Right kidney (tissue), 9 donors: ENCODE measurements at places on chromosomes 6 and 20.

DNA sequence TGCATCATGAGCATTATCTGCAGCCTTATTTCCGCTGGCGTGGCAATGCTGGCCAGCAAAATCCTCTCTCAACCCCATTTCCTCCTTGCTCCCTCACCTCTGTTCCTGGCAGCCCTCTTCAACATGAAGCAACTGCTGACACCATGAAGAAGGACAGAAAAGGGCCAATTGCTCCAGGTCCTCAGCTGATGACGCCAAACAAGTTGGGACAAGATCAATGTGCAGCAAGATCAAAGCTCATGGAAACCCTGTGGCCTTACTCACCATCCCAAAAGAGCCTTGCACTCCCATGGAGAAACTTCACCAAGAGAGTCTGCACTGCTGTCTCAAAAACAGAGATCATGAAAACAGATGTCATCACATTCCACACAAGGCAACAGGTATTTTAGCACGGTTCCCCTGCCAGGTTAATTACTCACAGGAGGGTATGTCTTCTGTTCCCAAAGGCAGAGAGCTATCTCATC is 7.4 kb downstream of the GFOD1 start:
- no peak for DNase-seq

DNA sequence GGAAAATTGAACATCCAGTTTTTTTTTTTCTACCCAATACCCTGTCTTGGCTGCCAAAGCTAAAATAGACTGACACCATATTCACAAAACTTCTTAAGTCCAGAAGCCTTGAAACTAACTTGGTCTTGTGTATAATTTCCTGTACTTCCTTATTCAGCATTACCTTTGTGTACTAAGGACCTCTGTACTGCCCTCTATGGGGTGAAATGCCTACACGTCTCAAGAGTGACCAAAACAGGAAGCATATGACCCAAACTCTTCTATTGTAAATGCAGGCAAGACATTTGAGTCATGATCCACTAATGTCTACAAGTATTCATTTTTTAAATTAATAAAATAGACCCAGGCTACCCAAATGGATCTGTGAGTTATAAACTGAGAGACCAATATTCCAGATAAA is 50.4 kb downstream of the HMGCLL1 start:
- DNase-seq, result no peak

- no peak for DNase-seq
Observed at GRCh38 chr6:11055127-11055627, 11.1 kb upstream of the ELOVL2 start.

DNA sequence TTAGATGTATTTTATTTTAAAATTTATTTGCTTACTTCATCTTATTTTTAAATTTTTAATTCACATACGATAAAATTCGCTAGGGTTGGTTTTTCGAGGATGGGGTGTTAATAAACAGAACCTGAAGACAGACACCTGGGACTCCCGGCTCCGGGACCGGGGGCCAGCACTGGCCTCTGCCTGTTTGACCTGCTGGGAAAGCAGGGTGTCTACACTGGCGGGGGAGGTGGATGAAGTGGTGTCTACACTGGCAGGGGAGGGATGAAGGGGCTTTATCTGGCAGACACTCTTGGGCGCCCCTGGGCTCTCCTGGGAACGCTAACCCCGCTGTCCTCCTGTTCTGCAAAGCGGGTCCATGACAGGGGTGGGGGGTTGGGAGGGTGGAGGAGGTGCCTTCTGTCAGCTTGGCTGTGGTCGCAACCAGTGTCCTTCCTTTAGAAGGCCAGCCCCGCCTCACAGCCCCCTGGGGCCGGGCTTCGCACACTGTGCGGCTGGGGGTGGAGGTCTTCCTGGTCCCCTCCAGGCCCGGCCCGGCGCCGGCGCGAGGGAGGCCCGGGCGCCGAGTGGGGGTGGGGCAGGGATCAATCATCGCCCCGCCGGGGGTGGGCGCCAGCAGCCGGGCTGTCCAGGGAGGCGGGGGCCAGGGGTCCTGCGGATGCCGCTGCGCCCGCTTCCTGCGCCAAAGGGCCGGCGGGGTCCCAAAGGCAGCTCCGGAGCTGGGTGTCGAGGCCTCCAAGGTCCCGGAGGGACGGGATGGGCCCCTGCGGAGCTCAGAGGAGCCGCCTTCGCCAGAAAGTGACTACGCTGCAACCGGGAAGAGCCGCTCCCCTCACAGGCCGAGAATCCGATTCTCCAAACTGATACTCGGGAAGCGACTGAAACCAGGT is 1.8 kb downstream of the GATA5 start:
- no peak for DNase-seq

DNA sequence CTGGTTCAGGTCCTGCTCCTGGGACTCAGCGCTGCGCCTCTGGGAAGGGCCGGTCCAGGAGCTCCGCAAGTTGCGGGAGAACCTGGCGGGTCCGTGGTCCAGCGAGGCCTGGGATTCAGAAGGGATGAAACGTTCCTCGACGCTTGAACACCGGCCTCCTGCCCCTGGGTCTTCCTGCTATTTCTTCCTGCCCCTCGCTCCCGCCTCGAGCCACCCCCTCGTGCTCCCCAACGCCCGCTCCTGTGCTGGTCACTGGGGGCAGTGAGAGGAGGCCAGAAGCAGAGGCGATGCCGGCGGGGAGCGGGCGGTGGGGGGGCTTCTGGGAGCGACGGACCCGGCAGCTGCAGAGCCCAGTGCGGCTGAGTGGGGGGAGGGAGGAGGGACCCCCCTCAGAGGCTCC is 20.8 kb upstream of the KIF25 start:
- DNase-seq, result no peak

DNA sequence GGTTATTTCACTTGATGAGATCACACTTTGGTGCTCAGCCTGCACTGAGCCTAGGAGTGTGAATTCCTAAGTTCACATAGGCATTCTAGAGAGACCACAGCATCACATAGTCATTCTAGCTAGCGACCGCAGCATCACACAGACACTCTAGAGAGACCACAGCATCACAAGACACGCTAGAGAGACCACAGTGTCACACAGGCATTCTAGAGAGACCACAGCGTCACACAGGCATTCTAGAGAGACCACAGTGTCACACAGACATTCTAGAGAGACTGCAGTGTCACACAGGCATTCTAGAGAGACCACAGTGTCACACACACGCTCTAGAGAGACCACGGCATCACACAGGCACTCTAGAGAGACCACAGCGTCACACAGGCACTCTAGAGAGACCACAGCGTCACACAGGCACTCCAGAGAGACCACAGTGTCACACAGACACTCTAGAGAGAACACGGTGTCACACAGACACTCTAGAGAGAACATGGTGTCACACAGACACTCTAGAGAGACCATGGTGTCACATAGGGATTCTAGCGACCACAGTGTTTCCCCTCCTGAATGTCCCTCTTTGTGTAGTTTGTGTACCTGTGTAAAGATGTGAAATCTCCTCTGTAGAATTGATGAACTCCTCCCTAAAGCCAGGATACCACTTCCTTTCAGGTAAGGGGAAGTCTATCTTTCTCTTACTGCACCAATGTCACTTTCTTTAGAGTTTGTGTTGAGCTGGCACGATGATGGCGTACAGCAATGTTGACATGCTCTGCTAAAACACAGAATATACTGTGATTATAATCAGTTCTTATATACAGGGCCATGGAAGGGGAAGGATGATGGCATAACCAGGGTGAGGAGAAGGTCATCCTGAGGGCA is 169.4 kb downstream of the ZDHHC14 start:
- no peak for DNase-seq

GRCh38 chr6:83053678-83054077 is 12.0 kb downstream of the UBE3D start:
- no peak for DNase-seq

DNA sequence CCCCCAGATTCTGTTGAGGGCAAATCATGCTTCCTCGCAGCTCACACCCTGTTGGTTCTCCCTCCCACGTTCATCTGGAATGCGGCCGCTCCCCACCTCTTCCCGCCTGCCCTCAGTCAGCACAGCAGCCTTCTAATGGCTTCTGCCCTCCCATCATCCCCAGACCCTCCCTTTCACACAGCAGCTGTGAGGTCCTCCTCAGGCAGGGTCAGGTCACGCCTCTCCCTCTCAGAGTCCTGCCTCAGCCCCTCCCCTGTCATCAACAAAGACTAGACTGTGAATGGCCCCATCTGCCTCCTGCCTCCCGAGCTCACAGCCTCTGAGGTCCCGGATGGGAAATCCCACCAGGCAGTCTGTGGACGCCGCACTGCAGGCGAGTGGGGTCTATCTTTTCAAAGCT is 7.9 kb upstream of the BHLHE23 start:
- DNase-seq, result peak; percentile 46

- no peak for DNase-seq
Observed at GRCh38 chr6:30844118-30844535, 40.2 kb upstream of the DDR1 start.

- no peak for DNase-seq
Observed at GRCh38 chr6:120096696-120097260, 747.2 kb upstream of the MAN1A1 start.

DNA sequence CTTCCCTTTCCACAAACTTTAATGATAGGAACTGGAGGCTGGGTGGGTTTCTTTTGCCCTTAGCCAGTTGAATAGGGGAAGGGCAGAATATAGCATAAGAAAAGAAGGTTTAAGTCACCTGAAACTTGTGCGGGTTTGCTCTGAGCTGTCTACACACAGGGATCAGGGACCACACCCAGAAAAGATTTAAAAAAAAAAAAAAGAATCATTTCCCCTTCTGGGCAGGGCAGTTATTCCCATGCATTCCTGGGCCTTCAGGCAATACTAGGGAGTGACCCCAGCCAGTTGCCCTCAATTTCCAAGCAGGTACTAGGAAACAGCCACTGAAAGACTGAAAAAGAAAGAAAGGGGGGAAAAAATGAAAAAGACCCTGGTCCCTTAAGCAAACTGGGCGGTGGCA is 39.6 kb upstream of the HDAC2 start:
- no peak for DNase-seq

- DNase-seq, result no peak
Observed at GRCh38 chr20:47043086-47043485, 148.4 kb downstream of the EYA2 start.

GRCh38 chr20:25038591-25039015 is 19.3 kb downstream of the ACSS1 start:
- DNase-seq, result no peak

- DNase-seq, result no peak
Observed at GRCh38 chr6:16244446-16244845, 6.1 kb downstream of the GMPR start.

- no peak for DNase-seq
Observed at GRCh38 chr6:8075704-8076103, 11.5 kb upstream of the BLOC1S5 start.

GRCh38 chr6:3500262-3501014 is 43.6 kb upstream of the SLC22A23 start:
- peak; percentile 33 for DNase-seq

DNA sequence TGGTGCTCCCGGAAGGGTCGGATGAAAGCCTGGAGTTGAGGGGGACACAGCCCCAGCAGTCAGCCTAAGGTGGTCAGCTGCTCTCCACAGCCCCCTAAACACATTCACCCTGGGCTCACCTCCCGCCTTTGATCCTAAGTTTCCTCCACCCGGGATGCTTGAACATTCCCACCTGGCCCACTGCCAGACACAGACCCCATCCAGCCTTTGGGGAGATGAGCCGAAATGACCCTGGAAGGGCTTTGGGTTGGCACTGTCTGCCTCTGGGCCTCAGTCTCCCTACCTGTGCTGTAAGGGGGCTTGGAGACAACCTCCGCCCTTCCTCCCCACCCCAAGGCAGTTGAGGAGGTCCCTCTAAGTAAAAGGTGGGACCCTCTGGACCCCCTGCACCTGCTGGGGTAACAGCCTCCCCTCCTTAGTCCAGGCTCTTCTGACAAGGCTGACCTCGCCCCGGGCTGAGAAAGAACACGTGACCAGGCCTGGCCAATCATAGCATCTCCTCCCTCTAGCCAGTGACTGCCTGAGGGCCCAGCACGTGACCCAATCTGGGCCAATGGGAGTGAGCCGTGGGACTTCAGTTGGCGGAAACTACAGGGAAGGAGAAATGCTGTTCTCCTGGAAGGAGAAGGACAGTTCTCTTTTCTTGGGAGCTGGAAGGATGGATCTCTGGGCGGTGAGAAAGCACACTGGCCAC is 16.9 kb upstream of the UBE2V1 start:
- no peak for DNase-seq

DNA sequence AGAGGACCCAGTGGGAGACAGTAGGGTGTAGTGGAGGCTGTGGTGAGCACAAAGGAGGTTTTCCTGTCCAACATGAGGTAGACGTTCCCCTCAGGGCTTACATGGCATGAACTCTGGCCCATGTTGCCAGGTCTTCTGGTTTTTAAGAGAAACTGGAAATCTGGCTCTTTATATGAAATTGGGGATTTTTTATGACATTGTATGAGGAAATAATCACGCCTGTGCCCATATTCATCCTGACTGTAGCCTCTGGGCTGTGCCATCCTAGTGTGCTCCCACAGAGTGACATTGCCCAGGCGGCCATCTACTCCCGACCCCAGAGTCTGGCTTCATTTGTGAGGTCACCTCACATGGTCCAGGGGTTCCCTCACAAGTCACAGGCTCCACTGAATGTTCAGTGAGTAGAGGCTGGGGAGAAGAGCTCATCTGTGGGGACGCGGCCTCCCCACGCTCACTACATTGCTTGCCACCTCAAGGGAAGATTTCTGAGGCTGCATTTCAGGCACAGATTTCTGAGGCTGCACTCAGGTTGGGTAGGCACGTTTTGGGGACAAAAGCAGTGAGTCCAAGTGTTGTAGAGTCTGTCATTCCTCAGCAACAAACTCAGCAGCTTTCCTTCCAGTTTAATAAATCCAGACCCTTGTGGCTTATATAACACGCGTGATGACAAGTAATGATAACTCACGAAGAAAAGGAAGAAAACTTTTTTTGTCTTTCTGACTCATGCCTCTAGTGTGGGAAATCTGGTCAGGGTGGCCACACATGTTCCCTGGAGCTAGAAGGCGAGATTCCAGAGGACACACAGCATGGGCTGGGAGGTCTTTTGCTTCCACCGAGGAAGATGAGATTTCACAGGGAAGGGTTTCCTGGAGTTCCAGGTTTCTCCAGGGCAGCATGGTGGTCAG is 41.7 kb downstream of the SLC24A3 start:
- DNase-seq, result no peak

DNA sequence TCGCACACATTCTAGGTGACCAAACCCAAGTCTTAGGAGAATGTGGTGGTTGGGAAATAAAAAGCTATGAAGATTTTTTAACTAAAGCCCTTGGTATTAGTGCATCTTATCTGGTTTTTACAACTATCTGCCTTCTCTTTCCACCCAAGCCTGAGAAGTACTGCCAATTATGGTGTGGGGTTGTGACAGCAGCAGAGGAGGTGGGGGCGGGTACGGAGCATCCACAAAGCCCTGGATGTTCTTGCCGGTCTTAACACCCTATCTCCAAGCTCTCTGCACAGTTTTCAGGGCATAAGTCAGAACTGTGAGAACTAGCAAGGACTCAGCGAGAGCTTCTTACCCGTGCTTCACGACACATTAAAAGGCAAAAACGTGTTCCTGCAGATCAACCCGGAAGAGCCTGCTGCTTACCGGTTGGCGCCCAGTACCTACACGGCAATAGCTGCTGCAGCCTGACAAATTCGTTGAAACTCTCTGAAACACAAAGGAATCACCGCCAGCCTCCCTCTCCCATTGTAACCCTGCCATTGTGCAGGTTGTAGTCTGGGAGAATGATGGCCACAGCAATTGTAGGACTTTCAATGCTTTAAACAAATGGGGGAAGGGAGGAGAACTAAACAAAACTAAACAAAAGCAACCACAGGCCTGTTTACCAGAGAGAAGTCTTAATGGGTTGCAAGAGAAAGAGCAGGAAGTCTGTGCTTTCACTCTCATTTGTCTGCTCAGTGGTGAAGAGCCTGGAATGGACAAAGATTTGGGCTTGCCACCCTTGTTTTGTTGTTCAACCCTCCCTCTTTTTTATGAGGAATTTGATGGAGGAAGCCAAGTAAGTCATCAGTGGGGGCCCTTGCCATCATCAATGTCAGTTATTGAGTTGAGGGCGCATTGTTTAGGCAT is 461.0 kb upstream of the JARID2 start:
- no peak for DNase-seq

GRCh38 chr6:44245912-44246662 is 814 bp upstream of the HSP90AB1 start:
- peak; percentile 94 for DNase-seq
